Hematopoietic multipotent progenitor cell treated with erythropoietin and hydrocortisone succinate and interleukin-3 and kit ligand, for 17 days (in vitro differentiated cells): ENCODE measurements at places on chromosomes 13 and 19.

GRCh38 chr13:32176696-32177095 is 138.5 kb downstream of the ZAR1L start:
- DNase-seq: no peak

- peak; percentile 56 for DNase-seq
These were observed 5.6 kb upstream of the SYDE1 start for GRCh38 chr19:15101479-15102082.

DNA sequence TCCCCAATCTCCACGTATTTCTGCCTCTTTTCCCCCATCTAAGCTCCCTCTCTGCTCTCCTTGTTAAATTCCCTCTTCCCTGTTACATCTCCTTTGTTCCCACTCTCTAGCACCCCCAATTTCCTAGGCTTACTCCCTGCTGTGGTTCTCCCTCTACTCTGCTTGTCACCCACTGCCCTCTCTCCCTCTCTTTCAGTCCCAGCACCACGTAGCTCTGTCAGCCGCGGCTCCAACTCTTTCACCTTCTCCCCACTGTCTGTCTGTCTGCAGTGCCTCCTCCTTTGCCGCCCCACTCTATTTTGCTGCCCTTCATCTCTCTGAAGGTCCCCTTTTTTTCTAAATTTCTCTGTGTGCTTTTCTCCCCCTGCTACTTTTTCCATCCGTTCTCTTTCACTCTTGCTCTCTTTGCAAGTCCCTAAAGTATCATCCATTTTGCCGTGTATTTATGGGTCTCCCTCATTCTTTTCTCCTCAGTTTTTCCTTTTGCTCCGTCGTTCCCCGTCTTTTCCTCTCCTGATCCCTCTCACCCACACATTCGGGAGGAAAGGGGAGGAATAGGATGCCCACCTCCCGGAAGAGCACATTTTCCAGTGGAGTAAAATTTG is 937 bp downstream of the ZNF841 start:
- DNase-seq: no peak

GRCh38 chr13:35354882-35355281 is 121.6 kb downstream of the MAB21L1 start:
- no peak for DNase-seq

DNA sequence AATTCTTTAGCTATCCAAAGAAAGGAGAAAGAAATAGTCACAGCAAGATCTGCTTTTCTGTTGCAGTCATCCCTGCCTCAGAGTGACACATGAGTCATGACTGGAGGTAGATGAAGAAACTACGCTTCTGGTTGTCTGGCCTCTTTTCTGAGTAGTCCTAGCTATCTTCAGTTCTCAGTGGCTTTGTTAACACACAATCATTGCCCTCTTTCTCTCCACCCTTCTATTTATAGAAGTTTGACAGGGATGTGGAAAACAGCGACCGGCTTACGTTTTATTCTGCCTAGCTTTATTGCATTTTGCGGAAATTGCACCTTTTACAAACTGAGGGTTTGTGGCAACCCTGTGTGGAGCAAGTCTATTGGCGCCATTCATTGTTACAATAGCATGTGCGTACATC is 26.7 kb downstream of the SPATA13 start:
- no peak for DNase-seq

GRCh38 chr19:49857061-49857837 is 6.3 kb downstream of the PTOV1 start:
- no peak for DNase-seq

DNA sequence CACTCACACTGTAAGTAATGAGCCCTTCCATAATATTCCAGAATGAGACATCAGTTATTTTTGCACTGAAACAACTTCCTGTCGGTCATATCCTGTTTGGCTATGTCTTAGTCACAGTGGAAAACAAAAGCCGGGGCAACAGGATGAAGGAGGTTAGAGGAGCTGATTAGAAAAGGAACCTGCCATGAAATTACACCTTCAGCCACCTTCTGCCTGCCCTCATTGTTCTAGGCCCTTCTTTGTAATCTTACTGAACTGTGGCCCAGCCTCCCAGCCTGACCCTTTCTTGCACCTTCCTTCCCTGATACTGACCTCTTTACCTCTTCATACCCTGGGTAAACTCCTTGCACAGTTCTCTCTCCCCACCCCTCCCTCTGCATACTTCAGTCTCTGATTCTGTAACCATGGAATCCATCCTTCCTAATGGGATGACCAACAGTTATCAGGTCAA is 67.3 kb downstream of the DOCK9 start:
- no peak for DNase-seq

DNA sequence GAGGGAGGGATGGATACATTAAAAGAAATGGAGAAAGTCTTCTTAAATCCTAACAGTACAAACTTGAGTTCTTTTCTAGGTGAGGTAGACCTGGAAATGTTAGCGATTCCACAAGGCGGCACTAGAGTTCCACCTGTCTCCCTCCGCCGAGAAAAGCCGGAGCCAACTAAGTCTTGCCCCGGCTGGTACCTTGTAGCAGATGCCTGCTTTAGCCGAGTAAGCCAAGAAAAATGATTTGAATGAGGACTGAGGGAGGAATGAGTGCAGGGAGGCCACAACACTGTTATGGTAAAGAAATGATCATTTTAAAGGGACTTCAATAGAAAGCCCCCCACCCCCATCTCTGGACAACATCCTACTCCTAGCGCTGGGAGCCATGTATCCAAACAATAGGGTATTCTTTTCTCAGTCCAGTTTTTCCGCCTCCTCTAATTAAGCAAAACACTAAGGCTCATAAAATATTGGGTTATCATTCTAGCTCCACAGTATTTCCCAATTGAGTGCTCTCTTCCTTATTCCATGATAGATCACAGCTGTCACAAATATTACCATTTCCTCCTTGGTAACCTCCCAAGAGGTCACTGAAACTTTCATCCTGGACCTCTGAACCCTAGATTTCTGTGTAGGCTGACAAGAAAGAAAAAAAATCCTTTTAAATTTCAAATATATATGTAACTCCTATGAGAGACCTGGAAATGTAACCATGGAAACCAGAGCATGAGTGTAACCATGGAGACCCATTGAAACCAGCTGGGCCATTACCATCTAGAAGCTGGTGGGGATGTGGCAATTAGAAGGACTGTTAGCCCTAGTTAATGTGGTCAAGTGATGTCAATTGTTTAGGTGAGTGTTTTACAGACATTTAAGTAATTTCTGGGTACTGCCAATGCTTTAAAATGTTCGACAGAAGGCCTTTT is 58.3 kb downstream of the GPALPP1 start:
- DNase-seq: peak; percentile 83

GRCh38 chr13:89936256-89936655 is 1411.2 kb upstream of the MIR17HG start:
- no peak for DNase-seq

- DNase-seq: no peak
These were observed 830.8 kb downstream of the DIAPH3 start for GRCh38 chr13:59332966-59333365.

GRCh38 chr19:7230826-7231225 is 63.4 kb downstream of the INSR start:
- DNase-seq: no peak

DNA sequence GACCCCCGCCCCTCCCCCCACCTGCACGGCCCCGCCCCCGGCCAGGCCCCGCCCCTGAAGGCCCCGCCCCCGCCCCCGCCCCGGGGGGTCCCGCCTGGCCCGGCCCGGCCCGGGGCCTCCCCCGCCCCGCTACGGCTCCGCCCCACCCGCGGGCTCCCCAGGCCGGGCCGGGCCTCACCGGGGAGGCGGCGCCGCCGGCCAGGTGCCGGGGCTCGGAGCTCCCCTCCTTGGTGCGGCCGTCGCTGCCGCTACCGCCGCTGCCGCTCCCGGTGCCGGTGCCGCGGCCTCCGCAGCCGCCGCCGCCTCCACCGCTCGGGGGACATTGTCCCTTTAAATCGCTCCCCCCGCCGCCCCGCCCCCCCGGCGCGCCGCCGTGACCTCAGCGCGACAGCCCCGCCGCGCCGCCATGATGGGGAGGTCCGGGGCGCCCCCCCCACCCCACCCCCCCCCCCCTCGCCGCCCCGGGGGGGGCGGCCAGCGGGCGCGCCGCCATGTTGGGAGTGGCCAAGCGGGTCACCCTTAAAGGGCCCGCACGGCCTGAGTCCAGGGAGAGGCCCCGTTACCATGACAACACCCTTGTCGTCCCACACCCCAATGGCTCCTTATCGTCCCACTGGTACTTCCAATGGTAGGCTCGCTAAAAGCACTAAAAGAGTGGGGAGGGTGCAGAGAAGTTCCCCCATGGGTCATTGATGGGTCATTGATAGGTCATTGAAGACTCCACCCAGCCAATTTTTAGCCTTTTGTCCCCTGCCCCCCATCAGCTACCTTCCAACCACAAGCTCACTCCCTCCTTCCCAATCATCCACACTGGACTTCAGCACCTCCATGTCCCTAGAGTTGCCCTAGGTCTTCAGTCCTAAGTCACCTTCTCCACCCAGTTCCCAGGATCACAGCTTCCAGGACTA is at the start of gene WIZ:
TSS of gene WIZ (minus strand) at position 337 of the 908 bp plus-strand sequence. CDS start 1,649 bp downstream, outside the sequence.
- DNase-seq: peak; percentile 92

DNA sequence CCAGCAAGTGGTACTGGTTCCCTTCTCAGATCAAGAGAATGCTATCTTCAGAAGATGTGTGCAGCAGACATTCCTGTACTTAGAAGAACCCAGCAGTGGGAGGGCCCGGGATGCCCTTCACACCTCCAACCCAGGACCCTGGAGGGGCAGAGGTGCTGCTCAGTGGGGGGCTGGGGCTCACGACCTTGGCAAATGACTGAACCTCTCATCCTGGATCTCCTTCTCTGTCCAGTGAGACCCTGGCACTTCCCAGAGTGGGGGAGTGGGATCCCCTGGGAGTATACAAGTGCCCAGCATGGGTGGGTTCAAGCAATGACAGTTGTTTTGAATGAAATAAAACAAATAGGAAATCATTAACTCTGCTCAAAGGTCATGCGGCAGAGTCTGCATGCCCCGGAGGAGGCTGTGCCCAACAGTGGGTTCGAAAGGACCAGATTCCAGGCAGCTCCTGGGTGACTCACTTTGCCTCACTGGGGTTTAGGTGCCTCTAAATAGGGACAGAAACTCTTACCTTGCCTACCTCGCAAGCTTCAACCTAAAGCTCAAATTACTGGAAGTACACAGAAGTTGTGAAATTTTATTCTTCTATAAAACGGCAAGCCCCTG is 26.9 kb downstream of the GGACT start:
- DNase-seq: no peak

- DNase-seq: no peak
These were observed 32.5 kb downstream of the LCP1 start for GRCh38 chr13:46149272-46150133.

DNA sequence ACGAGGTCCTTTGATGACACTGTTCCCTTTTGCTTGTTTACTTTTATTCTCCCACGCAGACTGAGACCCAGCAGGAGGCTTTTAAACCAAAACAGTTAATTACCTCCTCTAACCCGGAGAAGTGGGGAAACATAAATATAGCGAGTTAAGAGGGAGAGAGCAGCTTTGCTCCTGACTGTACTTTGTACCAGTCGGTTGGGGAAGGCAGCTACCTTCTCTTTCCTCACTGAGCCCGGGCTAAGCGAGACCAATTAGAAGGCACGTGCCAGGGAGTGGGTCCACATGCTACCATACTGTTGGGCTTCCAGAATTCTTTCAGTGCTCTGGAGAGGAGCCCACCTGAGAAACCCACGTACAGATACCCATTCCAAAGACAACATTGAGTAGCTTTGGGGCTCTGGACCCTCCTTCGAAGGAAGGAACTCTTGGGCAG is 124.2 kb downstream of the ZIC5 start:
- DNase-seq: no peak

GRCh38 chr13:92433963-92434362 is 792.6 kb upstream of the GPC6 start:
- DNase-seq: no peak

DNA sequence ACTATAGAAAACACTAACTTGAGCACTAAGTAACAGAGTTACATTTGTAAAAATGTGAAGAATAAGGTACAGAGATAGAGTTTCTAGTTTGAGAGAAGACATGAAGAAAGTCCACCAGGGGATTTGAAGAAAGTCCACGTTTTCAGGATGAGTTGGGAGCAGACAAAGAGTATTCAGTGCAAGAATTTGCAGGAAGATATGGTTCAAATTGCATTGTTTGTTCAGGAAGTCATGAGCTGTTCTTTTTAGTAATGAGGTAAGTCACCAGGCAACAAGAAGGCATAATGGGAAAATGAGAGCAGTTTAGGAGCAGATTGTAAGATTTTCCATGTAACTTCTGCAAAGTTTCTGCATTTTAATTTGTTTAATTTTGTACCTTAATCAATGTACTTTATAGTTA is 618.0 kb downstream of the DACH1 start:
- DNase-seq: no peak

GRCh38 chr19:55980415-55980814 is 6.2 kb upstream of the NLRP5 start:
- no peak for DNase-seq

- DNase-seq: no peak
These were observed 32.7 kb upstream of the DCLK1 start for GRCh38 chr13:36163809-36164308.

- no peak for DNase-seq
These were observed 14.6 kb upstream of the KCNN1 start for GRCh38 chr19:17951990-17952976.

- no peak for DNase-seq
These were observed 6.8 kb downstream of the KLK10 start for GRCh38 chr19:51012661-51013190.

DNA sequence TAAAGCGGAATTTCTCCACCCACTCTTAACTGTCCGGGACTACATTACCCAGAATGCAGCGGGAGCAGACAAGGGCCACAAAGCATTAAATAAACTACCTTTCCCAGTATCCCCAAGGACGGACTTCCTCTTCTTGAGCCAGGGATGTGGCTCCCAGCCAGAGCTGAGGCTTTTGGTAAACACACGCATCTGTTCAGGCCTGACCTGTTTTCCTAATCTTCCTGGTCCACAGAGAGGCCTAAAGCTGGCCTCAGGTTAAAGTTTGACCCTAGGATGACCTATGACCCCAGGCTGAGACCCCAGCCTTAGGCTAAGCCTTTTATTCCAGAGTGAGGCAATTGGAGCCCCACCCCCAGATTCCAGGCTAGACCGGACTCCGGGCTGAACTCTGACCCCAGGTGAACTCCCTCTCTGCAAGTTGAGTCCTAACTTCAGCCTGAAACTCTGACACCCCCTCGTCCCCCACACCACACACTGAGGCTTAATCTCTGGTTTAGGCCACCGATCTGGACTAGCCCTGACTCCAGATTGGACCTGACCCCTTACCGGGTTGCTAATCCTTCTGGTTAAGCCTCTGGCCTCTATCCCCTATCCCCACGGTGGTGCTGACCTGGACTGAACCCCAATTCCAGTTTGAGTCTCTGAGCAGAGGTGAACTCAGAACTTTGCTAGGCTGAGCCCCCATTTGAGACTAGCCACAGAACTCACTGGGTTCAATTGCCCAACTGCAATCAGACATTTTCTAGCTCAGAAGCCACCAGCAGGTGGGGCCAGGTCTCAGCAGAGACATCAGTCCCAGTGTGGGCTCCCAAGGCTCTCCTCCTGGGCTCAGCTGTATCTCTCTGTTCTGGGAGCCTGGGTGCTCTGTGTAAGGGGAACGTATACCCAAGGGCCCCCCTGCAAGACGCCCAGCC is 750 bp upstream of the GPR108 start:
- peak; percentile 87 for DNase-seq

- peak; percentile 61 for DNase-seq
These were observed 1.7 kb downstream of the ITM2B start for GRCh38 chr13:48234566-48235340.

- no peak for DNase-seq
These were observed 652 bp downstream of the POU4F1 start for GRCh38 chr13:78602561-78603239.

GRCh38 chr13:72146816-72147215 is 279.8 kb upstream of the DACH1 start:
- DNase-seq: no peak

- no peak for DNase-seq
These were observed 827 bp downstream of the CKM start for GRCh38 chr19:45321848-45322247.

- DNase-seq: no peak
These were observed 13.5 kb downstream of the ZFR2 start for GRCh38 chr19:3855320-3855719.
